SHP77 treated with DMSO at 0.1 percent for 48 hours (cell line): ENCODE measurements at places on chromosomes 11 and 22.

GRCh38 chr11:45942381-45942780 is 19.9 kb downstream of the LARGE2 start:
- DNase-seq, result no peak

DNA sequence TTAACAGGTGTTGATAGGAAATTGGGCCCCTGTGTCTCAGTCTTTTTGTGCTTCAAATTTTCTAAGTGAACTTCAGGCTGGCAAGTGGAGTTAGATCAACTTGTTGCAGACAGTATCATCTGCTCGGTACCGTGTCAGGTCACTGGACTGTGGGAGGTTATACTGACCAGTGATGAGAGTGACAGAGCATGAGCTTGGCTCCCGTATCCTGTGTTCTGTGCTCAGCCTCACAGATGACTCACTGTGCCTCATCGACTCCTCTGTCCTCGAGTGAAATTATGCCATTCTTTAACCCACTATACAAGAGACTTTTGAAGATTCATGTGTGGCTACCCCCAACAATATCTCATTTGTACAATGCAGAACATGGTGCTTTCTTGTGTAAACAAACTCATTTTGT is 7.9 kb downstream of the GRAP2 start:
- DNase-seq, result no peak

DNA sequence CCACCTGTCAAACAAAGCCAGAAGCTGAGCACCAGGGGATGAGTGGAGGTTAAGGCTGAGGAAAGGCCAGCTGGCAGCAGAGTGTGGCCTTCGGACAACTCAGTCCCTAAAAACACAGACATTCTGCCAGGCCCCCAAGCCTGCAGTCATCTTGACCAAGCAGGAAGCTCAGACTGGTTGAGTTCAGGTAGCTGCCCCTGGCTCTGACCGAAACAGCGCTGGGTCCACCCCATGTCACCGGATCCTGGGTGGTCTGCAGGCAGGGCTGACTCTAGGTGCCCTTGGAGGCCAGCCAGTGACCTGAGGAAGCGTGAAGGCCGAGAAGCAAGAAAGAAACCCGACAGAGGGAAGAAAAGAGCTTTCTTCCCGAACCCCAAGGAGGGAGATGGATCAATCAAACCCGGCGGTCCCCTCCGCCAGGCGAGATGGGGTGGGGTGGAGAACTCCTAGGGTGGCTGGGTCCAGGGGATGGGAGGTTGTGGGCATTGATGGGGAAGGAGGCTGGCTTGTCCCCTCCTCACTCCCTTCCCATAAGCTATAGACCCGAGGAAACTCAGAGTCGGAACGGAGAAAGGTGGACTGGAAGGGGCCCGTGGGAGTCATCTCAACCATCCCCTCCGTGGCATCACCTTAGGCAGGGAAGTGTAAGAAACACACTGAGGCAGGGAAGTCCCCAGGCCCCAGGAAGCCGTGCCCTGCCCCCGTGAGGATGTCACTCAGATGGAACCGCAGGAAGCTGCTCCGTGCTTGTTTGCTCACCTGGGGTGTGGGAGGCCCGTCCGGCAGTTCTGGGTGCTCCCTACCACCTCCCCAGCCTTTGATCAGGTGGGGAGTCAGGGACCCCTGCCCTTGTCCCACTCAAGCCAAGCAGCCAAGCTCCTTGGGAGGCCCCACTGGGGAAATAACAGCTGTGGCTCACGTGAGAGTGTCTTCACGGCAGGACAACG is 11.7 kb downstream of the CXCR5 start:
- DNase-seq, result no peak

DNA sequence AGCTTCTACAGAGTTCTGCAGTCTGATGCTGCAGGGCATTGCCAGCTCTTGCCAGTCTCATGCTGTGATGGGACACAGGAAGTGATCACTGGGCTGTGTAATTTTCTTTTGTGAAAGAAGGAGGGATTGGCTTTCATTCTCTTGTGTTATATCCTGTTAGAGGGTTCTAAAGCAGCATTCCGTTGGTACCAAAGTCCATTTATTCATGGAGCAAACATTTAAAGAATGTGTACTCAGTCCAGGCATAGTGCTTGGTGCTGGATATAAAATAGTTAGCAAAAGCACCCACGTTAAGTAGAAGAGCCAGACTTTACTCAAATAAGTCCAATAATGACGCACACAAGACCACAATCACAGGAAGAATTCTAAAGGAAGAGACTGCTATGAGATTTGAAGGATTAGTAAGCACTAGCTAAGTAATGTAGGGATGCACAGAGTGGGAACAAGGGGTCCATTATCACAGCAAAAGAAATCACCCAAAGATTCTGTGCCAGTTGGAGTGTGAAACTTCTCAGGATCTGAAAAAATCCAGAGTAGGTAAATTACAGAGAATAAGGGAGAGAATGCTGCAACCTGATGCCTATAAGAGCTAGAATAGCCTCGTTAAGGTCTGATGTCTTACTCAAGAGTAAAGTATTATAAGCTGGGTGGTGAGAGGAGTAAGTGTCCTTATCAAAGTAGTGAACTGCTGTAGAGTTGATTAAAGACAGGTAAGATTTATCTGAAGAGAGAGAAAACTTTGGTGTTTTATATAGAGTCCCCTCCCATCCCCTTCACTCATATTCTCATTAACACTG is 728.3 kb downstream of the METTL15 start:
- no peak for DNase-seq

DNA sequence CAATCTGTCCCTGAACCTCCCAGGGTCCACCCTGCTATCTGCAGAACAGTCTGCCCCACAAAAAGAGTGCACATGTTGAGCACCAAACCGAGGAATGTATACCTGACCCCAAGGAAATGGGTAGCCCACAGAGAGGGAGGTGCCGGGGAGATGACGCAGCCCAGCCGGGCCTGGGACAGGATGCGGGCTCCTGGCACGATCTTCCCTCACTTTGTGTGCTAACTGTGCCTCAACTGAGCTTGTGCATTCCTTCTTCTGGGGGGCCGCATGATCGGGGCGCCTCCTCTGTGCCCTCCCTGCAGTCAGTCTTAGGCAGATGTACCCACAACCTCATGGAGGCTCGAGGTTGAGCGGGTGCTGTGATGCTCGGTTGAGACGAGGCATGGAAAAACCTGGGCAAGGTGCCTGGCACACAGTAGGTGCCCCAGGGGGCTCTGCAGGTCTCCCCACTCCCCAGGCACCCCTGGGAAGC is 2.4 kb downstream of the GAS2L1 start:
- DNase-seq, result no peak

- no peak for DNase-seq
These were observed 241.0 kb upstream of the UBASH3B start for GRCh38 chr11:122414406-122415018.

DNA sequence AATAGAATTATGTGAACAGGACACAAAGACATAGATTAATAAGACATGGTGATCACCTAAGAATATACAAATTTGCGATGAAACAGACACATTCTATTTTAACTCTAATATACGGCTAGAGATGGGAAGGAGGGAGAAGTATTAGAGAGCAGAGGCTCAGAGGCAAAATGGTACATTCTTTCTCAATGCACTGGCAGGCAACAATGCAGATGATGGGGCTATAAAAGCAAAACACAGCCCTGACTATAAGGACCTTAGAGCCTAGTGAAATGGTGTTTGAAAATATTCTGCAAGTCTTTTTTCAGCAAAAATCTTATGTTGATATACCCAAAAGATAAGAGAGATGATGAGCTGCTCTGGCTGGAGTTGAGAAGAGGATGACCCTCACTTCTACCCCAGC is 13.1 kb downstream of the TCF20 start:
- DNase-seq, result no peak

GRCh38 chr22:46076651-46077339 is 73.5 kb upstream of the PPARA start:
- DNase-seq, result no peak

- no peak for DNase-seq
These were observed 192.6 kb downstream of the CASP12 start for GRCh38 chr11:104705490-104706190.

DNA sequence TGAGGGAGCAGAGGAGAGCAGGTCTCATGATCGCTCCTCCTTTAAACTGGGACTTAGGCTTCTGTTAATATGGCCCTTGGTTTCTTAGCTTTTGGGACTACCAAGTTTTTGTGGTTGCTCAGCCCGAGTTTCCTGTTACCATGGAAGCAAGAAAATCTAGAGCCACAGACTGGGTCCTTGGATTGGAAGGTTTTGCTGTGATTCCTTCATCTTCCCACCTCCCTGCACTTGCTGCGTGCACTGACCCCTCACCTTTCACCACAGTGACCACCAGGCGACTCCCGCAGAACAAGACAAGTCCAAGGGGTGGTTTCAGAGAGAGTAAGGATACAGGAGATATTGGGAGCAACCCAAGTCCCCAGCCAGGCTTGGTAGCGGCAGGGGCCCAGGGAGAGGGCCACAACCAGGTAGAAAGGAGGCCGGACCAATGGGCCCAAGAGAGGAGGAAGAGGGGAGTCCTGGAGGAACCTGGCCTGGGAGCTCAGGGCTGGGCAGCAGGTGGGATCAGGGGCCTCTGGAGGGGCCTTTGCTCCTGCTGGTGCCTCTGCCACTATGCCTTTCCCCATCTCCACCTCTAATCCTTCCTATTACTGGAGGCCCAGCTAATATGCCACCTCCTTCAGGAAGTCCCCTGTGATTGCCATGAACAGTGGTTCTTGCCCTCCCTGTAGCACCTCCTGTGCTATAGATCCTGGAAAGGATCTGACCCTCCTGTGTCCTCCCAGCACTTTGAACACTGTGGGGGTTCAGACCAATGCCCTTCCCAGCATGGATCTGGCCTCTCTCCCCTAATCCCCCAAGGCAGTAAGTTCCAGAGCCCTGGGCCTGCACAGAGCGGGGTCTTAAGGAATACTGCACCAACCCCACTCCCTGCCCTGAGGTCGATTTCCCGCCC is 21.2 kb downstream of the CSF2RB start:
- no peak for DNase-seq

DNA sequence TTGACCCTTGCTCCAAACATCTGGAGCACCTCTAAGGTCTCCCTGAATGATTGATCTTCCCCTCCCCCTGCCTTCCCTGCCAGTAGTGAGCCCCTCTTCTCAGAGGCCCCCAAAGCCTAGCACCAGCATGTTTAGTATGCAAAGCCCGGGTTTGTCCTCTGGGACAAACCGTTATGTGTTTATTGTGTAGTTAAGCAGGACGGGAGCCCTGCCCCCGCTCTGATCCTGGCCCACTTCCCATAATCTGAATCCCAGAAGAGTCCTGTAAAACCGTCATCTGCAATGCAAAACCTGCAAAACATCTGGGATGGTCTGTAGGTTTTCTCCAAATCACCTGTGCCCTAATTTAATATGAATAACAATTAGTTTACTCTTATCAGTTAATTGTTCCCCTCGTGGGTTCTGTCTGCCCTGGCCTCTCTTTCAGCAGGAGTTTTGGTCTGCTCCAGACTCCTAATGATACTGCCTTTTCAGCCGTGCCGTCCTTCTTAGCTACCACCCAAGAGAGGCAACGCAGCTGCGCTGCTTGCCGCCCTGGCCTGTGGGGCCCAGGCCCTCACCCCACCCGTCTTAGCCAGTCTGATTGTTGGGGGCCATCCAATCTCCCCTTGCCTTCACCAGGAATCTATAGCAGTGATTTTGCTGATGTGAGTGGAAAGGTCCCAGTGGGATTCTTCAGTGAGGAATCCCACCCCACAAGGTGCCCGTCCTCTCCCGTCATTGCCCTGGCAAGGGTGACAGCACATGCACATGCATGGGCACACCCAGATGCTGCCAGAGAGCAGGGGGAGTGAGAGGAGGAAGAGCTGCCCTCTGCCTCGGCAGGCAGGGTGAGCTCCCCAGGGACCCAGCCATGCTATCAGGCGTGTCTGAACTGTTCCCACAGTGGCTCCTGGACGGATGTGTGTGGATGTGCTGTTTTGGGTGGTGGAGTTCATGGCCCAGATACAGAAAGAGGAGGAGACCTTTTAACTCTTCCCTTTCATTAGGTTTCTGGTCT is 3.0 kb upstream of the B3GAT1 start:
- no peak for DNase-seq

- no peak for DNase-seq
These were observed 5.1 kb downstream of the TSPAN18 start for GRCh38 chr11:44731685-44732430.

DNA sequence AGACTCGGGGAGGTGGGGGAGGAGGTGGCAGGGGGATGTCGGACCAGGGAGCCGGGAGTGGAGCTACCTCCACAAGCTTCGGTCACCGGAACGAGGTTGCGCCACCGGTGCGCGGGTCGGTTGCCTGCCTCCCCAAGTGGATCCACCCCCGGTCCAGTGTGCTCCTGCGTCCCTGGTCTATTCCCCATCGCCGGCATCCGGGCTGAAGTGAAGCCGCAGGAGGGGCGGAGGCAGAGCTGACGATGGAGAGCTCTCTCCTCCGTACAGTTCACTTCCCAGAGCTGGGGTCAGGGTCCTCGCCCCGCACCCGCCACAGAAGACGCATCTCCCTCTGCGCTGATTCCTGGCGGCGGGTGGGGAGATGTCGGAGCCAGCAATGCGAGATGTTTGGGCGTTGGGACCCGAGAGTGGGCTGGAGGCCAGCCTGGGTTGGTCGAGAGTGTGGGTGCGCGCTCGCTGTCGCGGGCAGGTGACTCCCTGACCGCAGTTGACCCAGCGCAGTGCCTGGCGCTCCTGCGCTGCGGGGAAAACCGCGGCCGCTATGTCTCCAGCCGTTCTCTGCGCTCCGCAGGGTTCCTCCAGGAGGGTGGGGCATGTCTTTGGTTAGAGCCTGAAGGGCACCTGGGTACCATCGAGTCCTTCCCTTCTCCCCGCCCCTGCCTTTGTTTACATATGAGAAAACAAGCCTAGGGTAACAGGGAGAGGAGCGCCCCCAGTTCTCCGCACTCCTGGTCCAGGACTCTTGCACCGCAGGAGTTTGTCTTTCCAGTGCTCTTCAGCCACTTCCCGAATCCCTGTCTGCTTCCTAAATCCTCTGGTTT is 1.7 kb downstream of the C11orf96 start:
- DNase-seq, result no peak

DNA sequence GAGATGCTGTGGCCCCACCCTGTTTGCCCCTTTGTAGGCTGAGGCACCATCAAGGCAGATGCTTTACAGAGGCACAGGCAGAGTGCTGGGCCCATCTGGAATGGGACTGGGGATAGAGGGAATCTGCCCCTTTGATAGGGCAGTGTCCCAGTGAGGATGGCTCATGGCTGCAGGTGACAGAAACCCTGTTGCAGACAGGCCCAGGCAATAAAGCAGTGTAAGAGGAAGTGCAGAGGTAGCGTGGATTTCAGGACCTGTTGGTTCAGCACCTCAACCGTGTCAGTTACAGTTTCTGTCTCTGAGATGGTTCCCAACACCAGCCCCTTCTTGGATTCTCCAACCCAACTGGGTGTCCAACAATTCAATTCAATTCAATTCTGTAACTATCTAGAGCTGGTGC is 25.1 kb downstream of the PRDM11 start:
- DNase-seq, result no peak

DNA sequence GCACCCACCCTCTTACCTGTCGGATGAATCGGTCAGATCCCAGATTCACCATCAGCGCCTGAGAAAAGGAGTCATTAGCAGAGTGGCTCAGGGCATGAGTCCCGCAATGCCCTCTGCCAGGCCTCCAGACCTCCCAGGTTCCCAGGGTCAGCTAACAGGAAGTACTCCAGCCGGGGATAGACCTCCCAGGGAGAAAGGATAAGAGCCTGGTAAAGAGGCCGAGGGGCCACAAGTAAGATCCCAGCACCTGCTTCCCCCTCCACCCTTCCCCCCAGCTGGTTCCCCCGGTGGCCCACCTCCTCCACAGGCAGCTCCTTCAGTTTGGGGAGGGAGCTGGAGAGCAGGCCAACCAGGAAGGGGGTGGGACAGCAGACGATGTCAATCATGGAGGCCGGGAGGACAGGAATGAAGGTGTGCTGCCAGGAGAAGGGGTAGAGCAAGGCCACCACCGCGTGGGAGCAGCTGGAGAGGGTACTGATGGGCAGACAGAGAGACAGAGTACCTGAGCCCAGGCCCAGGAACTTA is 16.4 kb downstream of the RPL27A start:
- no peak for DNase-seq
